ENCODE measurements at places on chromosomes 13 and 19.

GRCh38 chr19:41928754-41929535 lies 696 bp upstream of the ERFL start:
- DNase-seq = no peak

DNA sequence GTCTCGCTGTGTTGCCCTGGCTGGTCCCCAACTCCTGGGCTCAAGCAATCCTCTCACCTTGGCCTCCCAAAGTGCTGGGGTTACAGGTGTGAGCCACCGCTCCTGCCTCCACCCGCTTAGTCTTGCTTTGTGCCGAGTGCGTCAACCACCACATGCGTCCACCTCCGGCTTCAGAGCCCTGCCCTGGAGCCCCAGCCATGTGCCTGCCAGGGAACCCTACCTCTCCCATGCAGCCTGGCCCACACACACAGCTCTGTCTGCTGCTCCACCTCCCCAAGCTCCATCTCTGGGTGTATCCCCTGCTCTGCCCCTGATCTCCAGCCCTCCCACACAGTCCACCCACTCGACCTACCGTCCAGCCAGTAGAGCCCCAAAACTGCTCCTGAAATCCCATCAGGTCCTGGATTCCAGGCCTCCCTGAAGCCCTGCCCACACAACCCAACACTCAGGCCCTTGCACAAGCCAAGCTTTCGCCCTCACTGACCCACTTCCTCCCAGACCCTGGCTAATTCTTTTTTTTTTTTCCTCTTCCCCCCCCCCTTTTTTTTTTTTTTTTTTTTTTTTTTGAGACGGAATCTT lies 9.6 kb downstream of the CYP2F1 start:
- DNase-seq = no peak

DNA sequence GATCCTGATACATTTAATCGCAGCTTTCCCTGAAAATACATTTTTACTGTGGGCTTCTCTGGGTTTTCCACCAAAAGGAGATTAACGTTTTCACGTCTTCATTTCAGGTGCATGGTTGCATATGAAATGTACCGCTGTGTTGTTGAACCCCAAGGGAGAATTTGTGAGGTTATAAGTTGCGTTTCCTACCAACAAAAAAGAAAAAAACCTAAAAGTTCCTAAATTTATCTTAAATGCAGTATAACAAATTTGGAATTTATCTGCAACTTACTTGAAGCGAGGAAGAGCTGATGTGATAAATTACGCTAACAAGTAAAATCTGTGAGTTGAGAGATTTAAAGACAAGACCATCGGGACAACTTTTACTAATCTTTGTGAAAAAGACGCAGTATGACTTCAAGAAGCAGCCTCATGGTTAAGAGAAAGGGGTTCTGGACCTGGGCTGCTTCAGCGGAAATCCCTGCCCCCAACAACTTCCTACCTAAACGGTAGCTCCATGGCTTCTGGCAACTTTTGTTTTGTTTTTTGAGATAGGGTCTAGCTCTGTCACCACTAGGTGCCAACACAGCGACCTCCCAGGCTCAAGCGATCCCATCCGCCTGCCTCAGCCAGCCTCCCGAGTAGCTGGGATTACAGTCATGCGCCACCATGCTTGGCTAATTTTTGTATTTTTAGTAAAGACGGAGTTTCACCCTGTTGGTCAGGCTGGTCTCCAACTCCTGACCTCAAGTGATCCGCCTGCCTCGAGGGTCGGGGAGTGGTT lies 958 bp upstream of the OBI1 start:
- peak; percentile 23 for DNase-seq

DNA sequence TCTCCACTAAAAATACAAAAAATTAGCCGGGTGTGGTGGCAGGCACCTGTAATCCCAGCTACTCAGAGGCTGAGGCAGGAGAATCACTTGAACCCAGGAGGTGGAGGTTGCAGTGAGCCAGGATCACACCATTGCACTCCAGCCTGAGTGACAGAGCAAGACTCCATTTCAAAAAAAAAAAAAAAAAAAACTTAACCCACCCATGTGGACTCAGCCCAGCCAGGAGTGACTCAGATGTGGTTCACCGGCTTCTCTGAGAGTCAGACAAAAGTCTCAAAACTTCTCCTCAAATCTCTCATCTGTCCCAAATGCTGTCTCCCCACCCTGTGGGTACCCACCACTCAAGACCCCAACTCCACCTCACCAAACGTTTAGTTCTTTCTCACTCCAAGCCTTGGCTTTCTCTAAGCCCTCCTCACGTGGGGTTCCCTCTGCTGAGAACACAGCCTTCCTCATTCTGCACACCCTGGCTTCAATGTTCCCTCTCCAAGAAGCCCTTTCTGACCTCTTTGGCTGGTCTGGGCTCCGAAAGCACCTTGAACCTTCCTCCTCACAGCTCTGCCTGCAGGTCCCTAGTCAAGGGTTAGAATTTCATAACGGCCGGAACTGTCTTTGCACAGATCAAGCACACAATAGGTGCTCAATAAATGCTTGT lies 11.1 kb upstream of the RAB3A start:
- DNase-seq = peak; percentile 42

DNA sequence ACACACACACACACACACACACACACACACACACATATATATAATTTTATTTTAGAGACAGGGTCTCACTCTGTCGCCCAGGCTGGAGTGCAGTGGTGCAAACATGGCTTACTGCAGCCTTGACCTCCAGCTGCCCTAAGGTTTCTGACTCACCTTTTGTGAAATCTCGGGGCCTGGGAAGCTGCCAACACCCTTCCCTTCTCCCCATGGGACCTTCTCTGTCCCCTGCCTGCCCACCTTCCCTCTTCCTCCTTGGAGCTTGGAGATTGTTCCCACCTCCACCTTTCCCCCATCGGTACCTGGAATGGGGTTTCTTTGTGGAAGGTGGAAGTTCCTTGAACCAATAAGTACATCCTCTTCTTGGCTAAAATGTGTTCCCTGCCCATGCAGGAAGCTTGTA lies 6.3 kb downstream of the ARRDC5 start:
- DNase-seq = peak; percentile 71

- DNase-seq = no peak
These were observed 32.1 kb downstream of the SLC25A30 start for GRCh38 chr13:45385907-45386553.

- DNase-seq = no peak
These were observed 27.8 kb downstream of the DHRS12 start for GRCh38 chr13:51776179-51776578.

DNA sequence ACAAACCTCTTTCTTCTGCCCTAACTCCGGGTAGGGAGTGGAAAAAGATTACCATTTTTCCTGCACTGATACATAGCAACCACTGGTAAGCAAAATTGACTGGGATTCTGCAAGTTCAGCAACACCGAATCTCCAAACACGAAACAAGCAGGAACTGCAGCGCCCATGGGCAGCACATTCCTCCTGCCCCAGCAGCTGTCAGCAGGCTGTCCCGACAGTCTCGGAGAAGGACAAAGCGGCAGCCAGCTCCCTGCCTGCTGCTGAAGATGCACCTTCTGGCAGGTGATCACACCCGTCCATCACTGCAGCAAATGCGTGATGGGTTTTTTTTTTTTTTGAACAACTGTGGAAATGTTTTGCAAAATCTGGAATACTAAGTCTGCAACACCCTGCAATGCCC lies 6.7 kb downstream of the TMTC4 start:
- no peak for DNase-seq

GRCh38 chr13:41547251-41548000 lies 90.1 kb downstream of the RGCC start:
- DNase-seq = no peak

GRCh38 chr19:54535601-54536000 lies 33.0 kb downstream of the LAIR2 start:
- DNase-seq = no peak

- peak; percentile 62 for DNase-seq
These were observed 2.1 kb upstream of the CCL25 start for GRCh38 chr19:8050274-8051096.

- DNase-seq = peak; percentile 7
These were observed 208.9 kb downstream of the DNAJC15 start for GRCh38 chr13:43232144-43232872.

GRCh38 chr19:46426506-46427162 lies 2.1 kb downstream of the PNMA8C start:
- peak; percentile 74 for DNase-seq

DNA sequence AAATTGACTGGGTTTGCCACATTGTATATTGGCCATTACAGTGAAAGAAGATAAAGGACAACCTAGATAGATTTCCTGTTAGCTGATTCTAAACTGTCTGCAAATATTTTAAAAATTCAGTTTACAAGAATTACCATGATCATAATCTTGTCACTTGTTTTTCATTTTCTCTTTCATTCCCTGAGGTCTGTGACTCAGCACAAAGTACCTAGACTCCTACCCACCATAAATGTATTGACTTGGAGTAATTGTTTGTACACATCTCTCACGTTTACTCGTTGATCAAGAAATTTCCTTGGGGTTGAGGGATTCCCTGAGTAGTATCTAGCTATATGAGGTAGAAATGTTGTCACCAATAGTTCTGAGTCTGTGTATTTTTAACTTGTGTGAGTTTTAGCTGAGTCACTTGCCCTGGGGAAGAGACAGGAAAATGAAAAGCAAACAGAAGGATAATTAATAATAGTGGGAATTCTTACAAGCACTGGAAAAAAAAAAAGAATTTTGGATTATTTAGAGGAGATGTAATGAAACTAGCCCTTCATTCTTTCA lies 299.2 kb upstream of the DACH1 start:
- DNase-seq = peak; percentile 72

- DNase-seq = no peak
These were observed 39.1 kb upstream of the SLC15A1 start for GRCh38 chr13:98791611-98792010.

- peak; percentile 77 for DNase-seq
These were observed 5.6 kb downstream of the BCL3 start for GRCh38 chr19:44753932-44754749.

GRCh38 chr13:24922387-24922744 lies 158.4 kb downstream of the RNF17 start:
- DNase-seq = peak; percentile 20

GRCh38 chr13:110369400-110369799 lies 62.3 kb downstream of the COL4A2 start:
- no peak for DNase-seq

DNA sequence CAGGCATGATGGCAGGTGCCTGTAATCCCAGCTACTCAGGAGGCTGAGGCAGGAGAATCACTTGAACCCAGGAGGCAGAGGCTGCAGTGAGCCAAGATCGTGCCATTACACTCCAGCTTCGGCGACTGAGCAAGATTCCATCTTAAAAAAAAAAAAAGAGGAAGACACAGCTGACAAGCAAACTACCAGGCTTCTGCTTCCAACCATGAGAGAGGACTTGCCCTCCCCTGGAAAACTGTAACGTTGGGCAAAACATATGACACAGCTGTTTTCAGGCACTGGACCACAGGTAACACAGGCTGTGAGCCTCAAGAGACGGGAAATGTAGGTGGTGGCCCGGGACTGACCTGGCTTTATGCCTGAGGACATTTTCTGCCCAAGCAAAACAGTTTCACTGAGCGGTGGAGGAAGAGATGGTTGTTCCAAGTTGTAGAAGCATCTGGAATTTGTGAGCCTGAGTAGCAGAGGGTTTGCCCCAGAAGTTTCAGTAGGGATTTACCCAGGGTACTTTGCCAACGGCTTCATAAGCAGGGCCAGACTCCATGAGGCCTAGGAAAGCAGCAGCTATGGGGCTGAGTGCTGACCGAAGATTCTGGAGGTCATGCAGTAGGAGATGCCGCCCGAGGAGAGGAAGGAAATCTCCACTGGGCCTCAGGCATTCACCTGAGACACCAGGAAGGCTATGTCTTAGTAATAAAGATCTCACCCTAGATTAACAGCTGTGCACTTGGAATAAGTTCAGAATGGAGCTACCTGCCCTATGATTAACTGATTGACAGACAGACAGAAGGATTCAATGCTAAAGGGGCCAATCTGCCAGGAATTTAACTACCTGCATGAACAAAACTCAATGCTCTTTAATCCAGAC lies 88.0 kb downstream of the ABCC4 start:
- DNase-seq = peak; percentile 64

DNA sequence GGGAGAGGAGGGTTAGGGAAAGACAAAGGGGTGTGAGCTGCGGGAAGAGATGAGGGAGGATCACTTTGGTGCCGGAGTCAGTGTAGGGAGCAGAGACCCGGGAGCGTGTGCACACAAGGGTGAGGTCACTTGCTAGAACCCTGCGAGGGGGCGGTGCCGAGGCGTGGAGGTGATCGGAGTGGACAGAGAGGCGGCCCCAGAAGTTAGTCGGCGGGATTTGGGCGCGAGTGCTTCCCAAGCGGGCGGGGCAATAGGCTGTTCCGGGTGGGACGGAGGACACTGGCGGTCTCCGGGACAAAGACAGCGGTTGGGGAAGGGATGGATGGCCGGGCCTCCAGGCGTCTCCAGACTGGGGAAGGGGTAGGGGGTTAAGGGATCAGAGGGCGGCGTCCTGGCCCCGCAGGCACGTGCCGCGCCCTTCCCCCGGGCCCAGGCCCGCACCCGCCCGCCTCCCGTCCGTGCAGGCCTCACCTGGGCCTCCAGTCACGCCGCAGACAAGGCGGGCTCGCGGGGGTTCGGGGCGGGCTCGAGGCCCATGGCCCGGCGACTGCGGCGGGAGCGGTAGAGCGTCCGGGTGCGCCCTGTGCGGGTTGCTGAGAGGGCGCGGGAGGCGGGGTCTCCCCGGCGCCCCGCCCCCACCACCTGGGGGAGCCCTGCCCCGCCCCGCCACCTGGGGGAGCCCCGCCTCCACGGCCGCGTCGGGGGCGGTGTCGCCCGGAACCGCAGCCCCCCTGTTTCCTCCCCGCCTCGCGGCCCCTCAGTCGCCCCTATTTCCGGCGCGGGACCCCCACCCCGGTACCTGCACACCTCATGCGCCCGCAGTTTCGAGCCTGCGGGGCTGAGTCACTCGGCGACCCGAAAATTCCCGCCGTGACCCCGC lies at the start of gene LPAR2:
LPAR2 (minus strand) TSS at position 600 of the 880 bp plus-strand sequence. CDS start 945 bp downstream, outside the sequence.
- DNase-seq = no peak

DNA sequence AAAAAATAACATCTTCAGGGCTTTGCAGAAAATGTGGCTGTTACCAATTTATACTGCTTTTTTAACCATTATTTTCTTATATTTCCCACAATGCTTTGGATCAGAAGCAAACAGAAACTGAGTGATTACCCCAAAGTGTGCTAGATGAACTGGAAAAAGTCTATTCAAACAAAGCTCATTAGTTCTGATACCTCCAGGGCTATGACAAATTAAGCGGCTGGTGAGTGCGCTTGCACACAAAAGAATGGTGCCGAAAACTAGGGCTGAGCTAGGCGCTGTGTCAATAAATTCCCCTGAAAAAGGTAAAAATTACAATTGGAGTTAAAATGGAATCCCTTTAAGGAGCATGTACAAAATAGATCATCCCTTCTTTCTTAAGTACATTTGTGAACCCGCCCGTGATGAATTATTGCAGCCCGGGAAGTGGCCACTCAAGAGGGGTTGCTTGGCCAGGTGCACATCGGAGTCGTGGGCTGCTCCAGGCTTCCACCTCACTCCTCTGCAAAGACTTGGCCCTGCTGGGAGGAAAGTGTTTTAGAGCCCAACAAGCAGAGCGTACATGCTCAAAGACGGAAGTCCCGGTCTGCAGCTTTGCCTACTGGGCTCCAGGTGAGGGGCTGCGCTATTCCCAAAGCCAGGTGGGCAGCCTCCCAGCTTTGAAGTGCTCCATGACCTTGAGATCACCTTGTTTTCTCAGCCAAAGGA lies 164.0 kb upstream of the ZNF507 start:
- no peak for DNase-seq

GRCh38 chr13:51613535-51613934 lies 29.3 kb downstream of the WDFY2 start:
- no peak for DNase-seq
